ENCODE measurements at places on chromosomes 13 and 19. TPM values are rescaled to one million over a fixed set of nuclear protein-coding genes. Genes with fewer than 3 reads are reported as not detected.

- no peak for DNase-seq
Observed at GRCh38 chr19:45407091-45407375, 589 bp downstream of the POLR1G start.

FUT2 gene
- not detected for total RNA-seq

- DNase-seq, result no peak
Observed at GRCh38 chr13:106246242-106246641, 289.2 kb downstream of the EFNB2 start.

OR7D4 gene
- total RNA-seq, result not detected

DNA sequence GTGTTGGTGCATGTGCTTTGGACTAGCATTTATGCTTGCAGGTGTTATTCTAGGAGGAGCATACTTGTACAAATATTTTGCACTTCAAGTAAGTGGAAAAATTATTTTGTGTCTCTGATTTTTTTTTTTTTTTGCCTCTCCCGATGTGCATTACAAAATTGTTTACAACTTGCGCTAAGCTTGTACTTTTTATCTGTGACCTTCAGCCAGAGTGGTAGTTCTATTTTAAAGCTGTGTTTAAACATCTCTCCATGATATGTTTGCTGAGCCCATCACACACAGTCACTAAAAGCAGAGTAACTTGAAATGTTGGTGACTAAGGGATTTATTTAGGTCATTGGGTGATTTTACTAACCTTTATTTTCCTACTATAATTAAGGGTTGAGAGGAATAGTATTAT lies 20.8 kb downstream of the ITM2B start:
- DNase-seq, result no peak

DNA sequence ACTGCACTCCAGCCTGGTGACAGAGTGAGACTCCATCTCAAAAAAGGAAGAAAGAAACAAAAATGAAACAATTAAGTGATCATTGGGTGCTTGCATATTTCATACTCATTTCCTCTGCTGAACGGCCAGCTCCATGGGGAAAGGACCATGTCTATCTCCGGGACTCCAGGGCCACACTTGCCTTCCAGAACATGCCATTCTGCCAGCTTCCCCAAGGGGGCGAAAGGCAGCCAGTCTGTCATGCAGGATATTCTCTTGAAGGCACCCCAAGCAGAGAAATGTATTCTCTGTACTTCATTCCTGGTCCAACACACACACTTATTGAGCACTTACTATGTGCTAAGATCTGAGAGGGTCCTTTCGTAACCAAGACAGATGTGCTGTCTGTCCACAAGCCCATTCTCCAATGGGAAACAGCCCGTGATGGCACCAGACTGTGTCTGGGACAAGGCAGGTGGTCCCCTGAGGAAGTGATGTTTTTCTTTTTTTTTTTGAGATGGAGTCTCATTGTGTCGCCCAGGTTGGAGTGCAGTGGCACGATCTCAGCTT lies 10.2 kb upstream of the CARM1 start:
- DNase-seq, result no peak

DNAJB1 gene
- total RNA-seq, result 44.6 TPM

MAST1 gene
- 0.49 TPM for total RNA-seq

NLRP4 gene
- total RNA-seq, result not detected

PSG2 gene
- total RNA-seq, result not detected

- peak; percentile 85 for DNase-seq
Observed at GRCh38 chr19:9323557-9323918, 441 bp upstream of the ZNF559 start.

DNA sequence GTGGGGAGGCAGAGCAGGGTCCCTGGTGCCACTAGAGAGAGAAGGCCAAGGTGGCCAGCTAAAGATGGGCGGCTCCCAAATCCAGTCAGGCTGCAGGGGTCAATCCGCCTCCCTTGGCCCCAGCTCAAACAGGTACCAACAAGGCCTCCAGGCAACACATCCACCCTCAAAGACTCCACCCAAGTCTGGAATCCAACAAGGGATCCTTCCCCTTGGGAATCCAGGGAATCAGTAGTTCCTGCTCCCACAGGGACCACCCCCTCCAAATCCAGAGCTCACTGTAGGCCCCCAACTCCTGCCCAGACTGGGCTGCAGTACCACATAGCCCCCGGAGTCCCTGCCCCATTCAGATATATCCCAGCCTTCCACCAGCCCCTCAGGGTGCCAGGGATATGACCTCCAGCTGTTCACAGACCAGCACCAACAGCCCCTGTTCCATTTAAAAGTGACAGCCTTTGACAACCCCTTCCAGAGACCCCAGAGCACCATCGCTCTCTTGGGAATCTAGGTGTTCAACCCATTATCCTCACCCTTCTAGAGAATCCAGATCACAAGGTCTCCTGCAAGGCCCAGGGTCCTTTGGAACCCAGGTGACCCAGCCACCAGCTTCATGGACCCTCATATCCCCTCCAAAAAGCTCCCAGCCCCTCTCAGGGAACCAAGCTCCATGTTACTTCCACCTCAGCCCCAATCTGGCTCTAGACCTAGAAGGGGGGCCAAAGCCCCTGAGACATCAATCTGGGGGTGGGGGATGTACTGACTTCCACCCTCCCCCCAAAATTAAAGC lies 3.2 kb downstream of the ERF start:
- peak; percentile 69 for DNase-seq

DNA sequence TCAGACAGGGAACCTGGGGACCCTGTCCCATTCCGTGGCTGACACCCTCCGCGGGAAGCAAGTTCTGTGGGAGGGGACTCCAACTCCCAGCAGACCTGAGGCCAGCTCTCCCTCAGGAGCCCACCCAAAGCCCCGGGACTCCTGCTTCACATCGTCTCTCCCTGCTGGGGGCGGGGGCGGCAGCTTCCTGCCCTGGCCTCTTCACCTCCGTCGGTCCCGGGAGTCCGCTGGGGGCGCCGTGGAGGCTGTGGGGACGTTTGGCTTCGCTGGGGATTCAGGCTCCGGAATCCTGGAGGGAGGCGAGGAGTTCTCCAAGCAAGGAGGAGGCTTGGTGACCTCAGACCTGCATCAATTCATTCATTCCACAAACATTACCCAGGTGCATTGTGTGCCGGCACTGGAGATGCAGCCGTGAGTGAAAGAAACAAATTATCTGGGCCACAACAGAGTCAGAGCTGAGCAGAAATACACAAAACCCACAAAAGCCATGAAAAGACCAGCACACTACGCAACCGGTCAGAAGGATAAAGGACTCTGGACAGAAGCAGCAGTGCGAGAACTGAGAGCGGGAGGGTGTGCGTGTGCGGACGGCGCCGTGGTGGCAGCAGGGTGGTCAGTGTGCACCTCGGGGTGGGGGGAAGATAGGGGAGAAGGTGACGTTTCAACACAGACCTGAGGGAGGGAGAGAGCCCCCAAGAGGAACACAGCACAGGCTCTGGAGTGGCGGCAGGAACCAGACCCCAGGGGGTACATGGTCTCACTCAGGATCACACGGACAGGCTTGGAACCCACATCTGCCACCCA lies 19.0 kb downstream of the EPS8L1 start:
- DNase-seq, result no peak

DNA sequence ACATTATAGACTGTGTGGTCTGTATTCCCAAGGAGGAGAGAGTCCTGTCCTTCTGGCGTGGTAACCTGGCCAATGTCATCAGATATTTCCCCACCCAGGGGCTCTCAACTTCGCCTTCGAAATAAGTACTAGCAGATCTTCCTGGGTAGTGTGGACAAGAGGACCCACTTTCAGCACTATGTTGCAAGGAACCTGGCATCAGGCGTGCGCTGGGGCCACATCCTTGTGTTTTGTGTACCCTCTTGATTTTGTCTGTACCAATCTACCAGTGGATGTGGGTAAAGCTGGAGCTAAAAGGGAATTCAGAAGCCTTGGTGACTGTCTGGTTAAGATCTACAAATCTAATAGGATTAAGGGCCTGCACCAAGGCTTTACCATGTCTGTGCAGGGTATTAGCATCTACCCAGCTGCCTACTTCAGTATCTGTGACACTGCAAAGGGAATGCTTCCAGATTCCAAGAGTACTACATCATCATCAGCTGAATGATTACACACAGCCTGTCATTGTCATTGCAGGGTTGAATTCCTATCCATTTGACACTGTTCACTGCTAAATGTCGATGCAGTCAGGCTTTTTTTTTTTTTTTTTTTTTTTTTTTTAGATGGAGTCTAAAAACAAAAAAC lies 148.0 kb downstream of the PRR20E start:
- DNase-seq, result no peak

DNA sequence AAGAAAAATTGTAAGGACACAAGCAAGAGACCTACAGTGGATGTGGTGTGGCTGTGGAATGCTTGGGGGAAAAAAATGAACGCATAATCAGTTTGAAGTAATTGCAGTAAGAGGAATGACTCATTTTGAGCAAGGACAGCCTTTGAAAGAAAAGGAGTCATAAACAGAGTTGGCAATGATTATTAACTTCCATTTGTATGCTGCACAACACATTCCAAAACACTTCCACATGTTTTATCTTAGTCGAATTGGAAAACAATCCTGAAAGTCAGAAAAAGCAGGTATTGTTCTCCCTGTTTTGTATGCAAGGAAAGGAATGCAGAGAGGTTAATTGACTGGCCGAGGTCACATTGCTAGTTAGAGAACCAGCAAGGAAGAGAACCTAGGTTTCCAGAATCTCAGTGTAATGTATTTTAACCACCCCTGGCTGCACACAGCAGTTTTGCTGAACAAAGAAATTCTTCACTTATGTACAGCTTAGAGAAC lies 630.0 kb upstream of the MIR17HG start:
- DNase-seq, result no peak

- no peak for DNase-seq
Observed at GRCh38 chr13:39170711-39171110, 132.5 kb downstream of the NHLRC3 start.

- DNase-seq, result no peak
Observed at GRCh38 chr19:55306712-55307111, 18.4 kb downstream of the TMEM150B start.

THSD8 gene
- not detected for total RNA-seq

DNA sequence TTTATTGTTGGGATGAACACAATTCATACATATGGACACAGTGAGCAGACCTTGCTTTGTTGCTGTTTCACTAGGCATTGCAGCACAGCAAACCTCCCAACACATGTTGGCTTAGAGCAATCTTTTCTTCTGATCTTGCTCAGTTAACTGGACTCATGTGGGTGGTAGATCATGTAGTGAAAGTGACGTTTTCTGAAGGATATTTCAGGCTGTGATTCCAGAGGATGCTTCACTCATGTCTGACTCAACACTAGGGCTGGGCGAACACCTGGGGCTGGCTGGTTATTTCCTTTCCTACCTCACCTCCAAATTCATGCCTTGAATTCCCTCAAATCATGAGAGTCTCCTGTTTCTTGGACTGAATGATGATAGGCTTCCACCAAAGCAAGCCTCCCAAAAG lies 14.3 kb upstream of the LGALS13 start:
- no peak for DNase-seq

GRCh38 chr19:18294467-18294864 lies 13.0 kb upstream of the JUND start:
- no peak for DNase-seq

GRCh38 chr13:48654511-48654910 lies 782 bp downstream of the CYSLTR2 start:
- no peak for DNase-seq

DNA sequence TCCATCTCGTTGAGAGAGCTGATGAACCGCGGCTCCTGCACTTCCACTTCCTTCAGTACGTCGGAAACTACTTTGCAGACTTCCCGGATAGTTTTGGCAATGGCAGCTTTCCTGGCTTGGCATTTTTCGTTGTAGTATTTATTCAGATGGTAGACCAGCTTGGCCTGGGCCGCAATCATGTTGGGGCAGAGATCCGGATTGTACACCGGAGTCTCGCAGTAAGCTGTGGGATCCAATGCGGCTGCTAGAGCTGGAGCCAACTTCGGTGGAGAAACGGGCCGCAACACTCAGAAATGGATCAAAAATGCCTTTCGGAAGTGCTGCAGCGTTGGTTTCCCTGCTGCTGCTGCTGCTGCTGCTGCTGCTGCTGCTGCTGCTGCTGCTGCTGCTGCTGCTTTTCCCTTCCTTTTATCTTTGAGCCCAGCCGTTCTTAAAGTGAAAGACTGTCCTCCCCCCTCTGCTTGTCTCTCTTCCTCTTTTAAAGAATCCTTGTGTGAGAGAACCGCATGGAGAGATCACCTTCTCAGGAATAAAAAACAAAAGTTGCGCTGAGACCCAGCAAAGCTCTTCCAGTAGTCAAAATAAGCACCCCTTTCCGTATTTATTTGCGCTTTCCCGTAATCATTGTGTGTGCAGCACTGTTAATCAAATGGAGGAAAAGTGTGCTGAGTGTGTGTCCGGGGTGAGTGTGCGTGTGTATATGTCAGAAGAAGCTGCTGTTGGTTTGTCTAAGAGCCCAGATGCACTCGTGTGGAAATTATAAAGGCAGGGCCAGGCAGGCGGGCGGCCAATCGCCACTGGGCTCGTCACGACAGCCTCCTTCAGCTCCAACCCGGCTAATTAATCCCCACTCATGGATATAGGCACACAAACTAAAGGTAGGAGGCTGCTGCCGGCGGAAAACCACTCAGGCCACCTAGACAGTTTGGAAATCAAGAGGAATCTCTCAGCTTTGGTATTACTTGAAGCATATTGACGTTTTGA lies at the start of gene MAB21L1:
Gene MAB21L1 (minus strand): TSS at position 730 of the 984 bp plus-strand sequence. CDS start 551 bp downstream, at position 179.
- peak; percentile 71 for DNase-seq

DNA sequence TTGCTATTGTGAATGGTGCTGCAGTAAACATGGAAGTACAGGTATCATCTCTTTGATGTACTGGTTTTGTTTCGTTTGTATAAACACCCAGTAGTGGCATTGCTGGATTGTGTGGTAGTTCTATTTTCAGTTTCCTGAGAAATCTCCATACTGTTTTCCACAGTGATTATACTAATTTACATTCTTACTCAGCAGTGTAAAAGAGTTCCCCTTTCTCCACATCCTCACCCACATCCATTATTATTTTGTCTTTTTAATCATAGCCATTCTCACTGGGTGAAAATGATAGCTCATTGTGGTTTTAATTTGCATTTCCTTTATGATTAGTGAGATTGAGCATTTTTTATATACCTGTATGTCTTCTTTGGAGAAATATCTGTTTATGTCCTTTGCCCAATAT lies 62.3 kb upstream of the PARP4 start:
- DNase-seq, result no peak

GRCh38 chr13:28568286-28568685 lies 73.4 kb upstream of the FLT1 start:
- peak; percentile 79 for DNase-seq

DNA sequence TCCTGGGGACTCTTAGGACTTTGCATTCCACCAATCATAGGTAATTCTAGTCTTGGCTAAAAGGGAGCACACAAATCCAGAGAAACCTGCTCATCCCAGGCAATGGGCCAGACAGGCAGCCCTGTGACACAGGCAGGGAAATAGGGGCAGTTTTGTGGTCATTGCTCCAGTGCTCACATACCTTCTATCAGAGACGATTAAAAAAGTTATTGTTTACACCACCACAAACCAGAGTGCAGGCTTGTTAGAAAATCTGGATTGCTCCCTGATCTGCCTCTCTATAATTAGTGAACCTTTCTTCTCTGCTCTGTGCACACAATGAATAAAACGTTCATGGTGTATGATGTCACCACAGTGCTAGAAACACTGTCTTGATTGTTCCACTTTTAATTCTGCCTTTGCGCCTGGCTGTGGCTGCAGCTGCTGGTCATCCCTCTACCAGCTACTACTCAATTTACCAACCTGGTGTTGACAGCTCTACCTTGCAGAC lies 121.6 kb upstream of the SPATA13 start:
- no peak for DNase-seq

GRCh38 chr13:46289260-46289955 lies 77.7 kb downstream of the LRRC63 start:
- DNase-seq, result no peak

PNMA8A gene
- 1.5 TPM for total RNA-seq

GRCh38 chr13:76596216-76596615 lies 290.0 kb downstream of the KCTD12 start:
- no peak for DNase-seq

ZNF780A gene
- total RNA-seq, result 10.3 TPM

All from sigmoid colon (tissue), 7 donors.